Brain (organoid and tissue), 16 donors: ENCODE measurements at places on chromosomes 3 and 15.

DNA sequence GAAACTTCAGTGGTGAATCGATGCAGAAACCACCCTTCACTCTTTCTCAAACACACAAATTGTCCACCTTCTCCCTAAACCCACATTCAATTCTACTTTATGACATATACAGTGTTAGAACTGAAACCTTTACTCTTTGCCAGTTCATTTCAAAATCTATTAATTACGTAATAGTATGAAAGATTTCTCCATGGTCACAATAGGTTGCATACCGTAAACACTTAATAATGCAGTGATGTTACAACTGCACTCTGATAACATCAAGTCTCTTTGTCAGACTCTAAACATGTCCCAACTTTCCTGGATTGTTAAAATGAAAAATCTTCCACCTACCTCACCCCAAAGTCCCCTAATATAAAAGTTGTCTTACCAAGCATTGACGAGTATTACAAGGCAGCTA is 111.8 kb upstream of the PROK2 start:
- no peak for DNase-seq

GRCh38 chr3:161560008-161560637 is 63.5 kb downstream of the OTOL1 start:
- DNase-seq: peak; percentile 91

DNA sequence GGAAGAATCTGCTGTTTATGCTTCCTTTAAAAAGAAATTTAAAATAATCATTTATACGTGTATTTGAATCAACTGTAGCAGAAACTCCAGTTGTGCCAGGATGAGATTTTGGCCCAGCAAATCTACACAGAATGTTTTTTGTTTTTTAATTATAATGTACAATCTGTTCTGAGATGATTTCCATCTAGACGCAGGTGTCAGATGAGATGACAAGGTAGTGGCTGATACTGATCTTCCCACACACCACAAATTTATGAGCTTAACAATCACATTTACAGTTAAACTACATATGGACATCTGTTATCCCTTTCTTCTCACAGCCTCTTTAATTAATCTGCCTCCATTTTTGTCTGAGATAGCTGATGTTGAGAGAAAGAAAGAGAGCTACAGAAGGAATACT is 23.6 kb downstream of the DCLK3 start:
- DNase-seq: peak; percentile 74

GRCh38 chr3:120299403-120299802 is 14.4 kb upstream of the GPR156 start:
- DNase-seq: no peak

DNA sequence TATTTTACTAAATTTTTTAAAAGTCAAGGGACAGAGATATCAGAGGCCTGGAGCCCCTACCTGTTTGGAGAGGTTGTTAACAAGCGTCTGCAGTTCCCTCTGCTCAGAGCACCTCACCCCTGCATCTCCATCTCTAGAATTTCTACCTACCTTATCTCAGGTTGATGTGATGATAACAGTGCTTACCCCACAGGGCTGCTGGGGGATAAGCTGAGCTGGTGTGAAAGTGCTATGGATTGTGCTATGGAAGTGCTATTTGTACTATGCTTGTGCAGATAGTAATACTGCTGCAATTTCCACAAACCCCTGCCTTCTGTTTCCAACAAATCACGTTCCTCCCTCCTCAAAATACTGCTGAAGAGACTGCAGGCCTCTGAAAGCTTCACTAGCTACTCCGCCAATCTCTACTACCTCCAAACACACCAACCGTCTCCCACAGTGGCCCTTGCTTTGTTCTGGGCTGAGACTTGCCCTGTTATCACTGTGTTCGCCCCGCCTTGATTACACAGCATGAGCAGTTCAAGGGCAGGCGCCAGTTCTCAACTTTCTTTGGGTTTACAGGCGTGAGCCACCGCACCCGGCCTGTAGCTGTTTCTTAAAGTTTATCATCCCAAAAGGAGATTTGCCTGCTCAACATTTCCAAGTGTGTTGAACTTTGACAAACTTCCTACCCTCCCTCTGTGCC is 28.4 kb upstream of the PARL start:
- no peak for DNase-seq

- peak; percentile 60 for DNase-seq
Observed at GRCh38 chr15:49045751-49046219, 461 bp downstream of the SECISBP2L start.

- DNase-seq: no peak
Observed at GRCh38 chr15:55179141-55179540, 17.6 kb downstream of the RSL24D1 start.

GRCh38 chr3:134486577-134487041 is 752 bp downstream of the CEP63 start:
- DNase-seq: peak; percentile 58

DNA sequence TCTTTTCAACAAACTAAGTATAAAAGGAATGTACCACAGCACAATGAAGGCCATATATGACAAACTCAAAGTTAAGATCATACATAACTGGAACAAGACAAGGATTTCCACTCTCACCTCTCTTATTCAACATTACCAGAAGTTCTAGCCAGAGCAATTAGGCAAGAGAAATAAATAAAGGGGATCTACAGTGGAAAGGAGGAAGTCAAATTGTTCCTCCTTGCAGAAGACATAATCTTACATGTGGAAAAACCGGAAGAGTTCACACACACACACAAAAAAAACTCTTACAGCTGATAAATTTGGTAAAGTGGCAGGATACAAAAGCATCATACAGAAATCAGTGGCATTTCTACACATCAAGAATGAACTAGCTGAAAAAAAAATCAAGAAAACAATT is 277.9 kb downstream of the MCTP2 start:
- no peak for DNase-seq

- DNase-seq: no peak
Observed at GRCh38 chr3:194305356-194306108, 45.6 kb downstream of the CPN2 start.

GRCh38 chr15:87347806-87348515 is 908.6 kb downstream of the NTRK3 start:
- peak; percentile 14 for DNase-seq

- DNase-seq: no peak
Observed at GRCh38 chr15:73986776-73987056, 5.4 kb downstream of the STOML1 start.

DNA sequence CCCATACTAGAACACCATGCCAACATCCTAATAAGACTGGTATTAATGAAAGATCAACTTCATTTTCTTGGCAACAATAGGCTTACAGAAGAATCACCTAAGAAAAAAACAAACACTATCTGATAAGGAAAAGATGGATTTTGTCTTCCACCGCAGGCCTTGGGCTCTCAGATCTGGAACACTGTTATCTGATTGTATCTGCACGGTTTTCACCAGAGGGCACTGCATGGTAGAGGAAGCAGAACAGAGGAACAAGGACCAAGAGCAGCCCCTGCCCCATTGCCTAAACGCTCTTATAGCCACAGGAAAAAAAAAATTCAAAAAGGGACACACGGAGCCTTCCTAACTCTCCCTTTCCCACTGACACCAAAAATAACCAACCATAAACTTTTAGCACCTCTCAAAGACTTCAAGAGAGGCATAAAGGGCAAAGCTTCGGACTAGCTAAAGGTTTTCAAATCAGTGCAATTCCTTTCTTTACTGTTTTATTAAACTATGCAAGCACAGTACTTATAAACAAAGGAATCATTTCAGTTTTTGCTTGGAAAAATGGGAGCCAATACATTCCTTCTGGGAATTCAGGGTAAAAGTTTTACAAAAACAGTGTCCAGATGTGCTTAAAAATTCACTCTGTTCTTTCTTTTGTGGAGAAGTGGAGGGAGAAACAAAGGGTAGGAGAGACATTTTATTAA is 23.3 kb downstream of the IL17RD start:
- no peak for DNase-seq

GRCh38 chr15:96209285-96209735 is 121.2 kb upstream of the NR2F2 start:
- no peak for DNase-seq

- peak; percentile 95 for DNase-seq
Observed at GRCh38 chr3:42349765-42350594, 60.4 kb downstream of the LYZL4 start.

GRCh38 chr3:194292331-194292730 is 58.8 kb downstream of the CPN2 start:
- DNase-seq: no peak

DNA sequence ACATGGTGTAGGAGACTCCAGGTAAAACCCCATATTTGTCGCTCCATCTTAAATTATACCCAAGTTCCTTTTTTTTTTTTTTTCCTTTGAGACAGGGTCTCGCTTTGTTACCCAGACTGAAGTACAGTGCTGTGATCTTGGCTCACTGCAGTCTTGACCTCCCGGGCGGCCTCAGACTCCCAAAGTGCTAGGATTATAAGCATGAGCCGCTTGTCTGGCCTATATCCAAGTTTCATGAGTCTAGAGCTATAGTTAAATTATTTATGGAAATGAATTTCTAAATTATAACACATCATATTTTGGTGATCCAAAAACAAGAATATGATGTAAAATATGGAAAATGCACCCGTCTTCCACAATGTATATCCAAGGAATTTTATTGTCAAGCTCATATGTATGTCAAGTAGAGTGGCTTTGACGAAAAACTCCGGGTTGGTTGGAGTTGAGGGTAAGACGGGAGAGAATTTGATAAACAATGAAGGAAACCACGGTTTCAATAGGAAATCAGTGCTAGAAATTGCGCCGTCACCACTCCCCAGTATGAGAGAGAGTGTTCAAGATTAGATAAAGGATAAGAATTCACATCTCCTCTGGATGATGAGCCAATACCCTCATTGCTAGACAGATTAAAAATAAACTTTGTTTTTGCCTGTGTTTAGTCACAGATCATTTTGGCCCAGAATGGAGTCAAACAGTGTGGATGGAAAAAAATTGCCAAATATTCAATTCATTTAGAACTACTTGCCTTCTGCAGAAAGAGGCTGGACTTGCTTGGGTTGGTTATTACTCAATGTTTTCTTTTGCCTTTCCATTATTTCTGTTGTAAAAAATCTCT is 209.2 kb upstream of the NR2F2 start:
- no peak for DNase-seq

- DNase-seq: no peak
Observed at GRCh38 chr3:149152420-149152819, 23.0 kb downstream of the HPS3 start.

GRCh38 chr3:4045756-4046155 is 246.5 kb downstream of the LRRN1 start:
- no peak for DNase-seq

GRCh38 chr3:4752201-4753072 is 226.8 kb upstream of the BHLHE40 start:
- DNase-seq: no peak

DNA sequence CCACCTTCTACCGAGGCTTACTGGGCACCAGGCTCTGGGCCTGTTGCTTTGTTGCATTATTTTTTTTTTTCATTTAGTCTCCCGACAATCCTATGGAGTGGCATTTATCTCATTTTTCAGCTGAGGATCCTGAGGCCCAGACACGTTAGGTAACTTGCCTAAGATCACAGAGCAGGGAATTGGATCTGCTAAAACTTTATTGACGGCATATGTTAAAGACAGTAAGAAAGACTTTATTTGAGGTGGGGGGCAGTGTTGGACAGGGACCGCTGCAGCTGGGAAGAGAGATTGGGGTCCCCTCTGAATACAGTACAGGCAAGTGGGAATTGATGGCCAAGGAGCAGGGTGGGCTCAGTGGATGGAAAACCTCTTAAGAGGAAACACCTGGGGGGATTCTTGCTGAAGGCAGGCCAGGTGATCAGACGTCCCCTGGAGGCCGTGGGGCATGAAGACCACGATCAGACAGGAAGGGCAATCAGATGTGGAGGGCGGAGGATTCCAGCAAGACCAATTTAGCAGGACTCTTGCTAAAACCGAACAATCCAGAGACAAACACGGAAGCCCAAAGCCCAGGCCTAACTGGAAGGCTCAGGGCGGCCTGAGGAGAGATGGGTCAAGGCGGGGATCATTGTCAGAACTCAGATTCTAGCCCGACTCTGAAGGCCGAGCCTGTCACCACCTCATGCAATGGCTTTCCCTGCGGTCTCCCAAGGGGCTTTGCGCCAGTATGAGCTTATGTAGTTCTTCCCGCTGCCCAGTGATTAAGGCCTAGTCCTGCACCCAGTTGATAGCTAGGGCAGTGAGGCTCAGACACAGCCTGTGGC is 53.7 kb downstream of the RGMA start:
- DNase-seq: no peak

DNA sequence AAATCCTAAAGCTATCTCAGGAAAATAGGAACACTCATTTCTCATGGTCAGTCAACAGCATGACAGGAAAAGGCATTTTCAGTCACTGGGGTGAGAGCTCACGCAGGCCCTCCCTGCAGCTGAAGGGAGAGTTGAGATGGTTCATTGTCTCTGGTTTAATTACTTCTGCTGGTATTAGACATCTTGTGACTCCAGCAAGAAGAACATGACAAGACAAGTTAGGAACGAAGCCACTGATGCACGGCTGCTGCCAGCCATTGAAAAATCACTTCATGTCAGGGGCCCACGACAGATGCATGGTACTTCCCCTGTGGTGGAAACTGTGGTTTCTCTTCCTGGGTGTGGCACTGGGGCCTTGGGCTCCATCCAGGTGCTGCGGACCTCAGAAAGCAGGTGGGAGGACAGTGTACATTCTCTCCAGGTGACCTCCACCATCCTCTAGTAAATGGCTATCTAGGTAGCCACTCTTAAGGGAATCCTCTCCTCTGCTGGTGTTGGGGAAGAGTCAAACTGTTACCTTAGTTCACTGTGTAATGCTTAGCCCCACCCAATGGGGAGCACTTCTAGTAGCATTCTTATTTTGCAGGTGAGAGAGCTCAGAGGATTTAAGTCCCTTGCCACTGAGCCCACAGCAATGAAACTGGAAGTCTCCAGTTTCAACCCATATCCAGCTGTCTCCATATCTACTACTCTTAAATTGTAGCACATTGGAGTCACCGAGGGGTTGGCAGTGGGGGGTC is 274.2 kb downstream of the LRTM1 start:
- no peak for DNase-seq

- no peak for DNase-seq
Observed at GRCh38 chr3:29889215-29889614, 608.3 kb downstream of the RBMS3 start.

GRCh38 chr3:139016430-139017048 is 4.2 kb downstream of the PRR23B start:
- DNase-seq: no peak

- DNase-seq: no peak
Observed at GRCh38 chr3:119494597-119494996, 3.8 kb upstream of the TIMMDC1 start.
